AG08396 (cell line): ENCODE measurements at places on chromosomes 3 and 15.

DNA sequence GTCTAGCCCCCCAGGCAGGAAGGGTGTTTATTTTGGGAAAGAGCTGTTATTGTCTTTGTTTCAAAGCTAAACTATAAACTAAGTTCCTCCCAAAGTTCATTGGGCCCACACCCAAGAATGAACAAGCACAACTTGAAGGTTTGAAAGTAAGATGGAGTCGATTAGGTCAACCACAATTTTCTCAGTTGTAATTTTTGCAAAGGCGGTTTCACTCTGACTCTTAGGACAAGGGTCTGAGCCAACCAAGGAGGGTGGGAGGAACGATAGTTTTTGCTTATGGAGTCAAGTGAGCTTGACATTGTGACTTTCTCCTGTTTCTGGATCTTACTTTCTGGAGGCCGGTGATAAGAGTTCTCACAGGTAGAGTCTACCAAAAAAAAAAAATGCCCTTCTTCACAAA lies 5.8 kb upstream of the ZNF770 start:
- no peak for DNase-seq

- no peak for DNase-seq
These were observed 71.3 kb upstream of the VEPH1 start for GRCh38 chr3:157574531-157574930.

- DNase-seq: no peak
These were observed 170.1 kb downstream of the CNTN4 start for GRCh38 chr3:2268779-2269178.

DNA sequence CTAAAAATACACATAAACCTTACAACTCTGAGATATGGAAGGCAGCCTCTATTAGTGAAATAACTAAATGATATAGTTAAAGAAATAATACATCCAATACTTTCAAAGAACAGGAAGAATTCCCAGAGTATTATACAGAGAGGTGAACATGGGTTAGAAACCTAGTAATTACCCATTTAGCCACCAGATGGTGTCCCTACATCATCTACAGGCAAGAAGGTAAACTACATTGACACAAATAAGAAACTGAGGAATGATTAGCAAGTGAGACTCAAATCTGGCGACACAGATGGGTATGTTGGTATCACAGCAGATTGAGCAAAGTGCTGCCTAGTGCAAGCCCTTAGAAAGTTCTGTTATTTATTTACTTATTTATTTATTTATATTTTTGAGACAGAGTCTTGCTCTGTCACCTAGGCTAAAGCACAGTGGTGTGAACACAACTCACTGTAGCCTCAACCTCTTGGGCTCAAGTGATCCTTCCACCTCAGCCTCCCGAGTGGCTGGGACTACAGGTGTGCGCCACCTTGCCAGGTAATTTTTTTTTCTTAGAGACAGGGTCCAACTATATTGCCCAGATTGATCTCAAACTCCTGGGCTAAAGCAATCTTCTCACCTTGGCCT lies 28.2 kb downstream of the NEK4 start:
- peak; percentile 31 for DNase-seq

GRCh38 chr15:38863381-38863780 lies 298.8 kb upstream of the RASGRP1 start:
- DNase-seq: no peak

- no peak for DNase-seq
These were observed 13.6 kb downstream of the SCN11A start for GRCh38 chr3:39038165-39038564.

DNA sequence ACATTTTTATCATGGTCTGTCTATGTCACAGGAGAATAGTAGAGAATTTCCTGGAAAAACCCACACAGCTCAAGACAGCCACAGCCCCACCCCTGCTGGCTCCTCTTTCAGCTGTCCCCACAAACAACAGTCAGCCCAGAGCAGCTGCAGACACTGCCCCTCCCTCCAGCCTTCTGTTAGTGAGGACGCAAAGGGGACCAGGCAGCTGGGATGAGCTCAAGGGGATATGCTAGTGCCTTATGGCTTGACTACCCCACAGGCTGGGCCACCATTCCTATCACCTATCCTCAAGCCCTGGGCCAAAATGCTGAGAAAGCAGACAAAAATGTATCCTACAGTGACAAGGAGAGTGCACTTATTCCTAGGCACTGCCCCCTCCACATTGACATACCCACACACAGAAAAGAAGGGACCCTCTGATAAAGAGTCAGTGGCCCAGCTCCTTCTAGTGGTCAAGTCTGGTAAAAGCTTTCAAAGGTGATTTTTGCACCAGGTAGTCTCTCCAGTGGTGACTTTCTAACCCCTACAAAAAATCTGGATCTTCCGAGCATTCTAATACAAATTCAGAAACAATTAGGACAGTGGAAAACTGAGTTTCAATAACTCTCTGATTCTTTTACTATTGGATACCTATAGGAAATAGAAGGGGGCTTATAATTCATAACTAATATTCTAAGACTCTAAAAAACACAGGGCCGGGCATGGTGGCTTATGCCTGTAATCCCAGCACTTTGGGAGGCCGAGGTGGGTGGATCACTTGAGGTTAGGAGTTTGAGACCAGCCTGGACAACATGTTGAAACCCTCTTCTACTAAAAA lies 3.0 kb upstream of the MAP1A start:
- DNase-seq: no peak

GRCh38 chr3:70824078-70824477 lies 511.6 kb upstream of the MDFIC2 start:
- DNase-seq: no peak

DNA sequence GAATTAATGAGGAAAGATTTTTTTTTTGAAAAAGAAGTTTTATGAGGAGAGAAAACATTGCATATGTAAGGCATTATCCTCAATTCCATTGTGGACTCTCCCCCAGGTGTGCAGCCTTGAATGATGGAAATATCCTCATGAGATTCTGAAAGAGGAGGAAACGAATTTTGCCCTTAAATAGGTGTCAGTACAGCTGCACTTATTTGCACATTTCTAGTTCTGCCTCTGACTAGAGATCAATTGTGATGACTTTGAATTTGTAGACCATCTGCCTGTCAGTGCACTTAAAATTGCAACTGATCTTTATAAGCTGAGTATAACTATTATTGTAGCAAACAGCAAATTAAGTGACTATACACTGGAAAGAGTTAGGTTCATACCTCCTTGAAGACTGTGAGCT lies 141.8 kb downstream of the UBE2E2 start:
- DNase-seq: no peak

GRCh38 chr3:86986671-86987420 lies 4.1 kb downstream of the VGLL3 start:
- DNase-seq: no peak

DNA sequence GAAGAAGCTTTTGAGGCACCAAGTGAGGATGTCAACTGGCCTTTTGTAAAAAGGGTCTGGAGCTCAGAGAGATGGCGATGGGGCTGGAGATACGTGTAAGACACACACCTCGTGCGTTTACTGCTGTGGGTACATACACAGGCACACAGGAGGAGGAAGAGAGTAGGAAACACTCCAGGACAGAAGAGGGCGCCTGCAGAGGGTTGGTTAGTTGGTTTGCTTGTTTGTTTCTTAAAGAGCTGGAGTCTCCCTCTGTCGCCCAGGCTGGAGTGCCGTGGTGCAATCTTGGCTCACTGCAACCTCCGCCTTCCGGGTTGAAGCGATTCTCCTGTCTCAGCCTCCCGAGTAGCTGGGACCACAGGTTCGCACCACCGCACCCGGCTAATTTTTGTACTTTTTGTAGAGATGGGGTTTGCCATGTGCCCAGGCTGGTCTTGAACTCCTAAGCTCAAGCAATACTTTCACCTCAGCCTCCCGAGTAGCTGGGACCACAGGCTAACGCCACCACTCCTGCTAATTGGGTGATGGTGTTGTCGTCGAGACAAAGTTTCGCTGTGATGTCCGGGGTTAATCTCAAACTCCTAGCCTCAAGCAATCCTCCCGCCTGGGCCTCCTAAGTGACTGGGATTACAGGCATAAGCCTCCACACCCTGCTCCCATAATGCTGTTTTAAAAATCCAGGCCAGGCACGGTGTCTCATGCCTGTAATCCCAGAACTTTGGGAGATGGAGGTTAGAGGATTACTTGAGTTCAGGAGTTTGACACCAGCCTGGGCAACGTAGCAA lies 1.3 kb upstream of the PRR20G start:
- DNase-seq: no peak

GRCh38 chr3:6425289-6425820 lies 435.6 kb upstream of the GRM7 start:
- DNase-seq: no peak

DNA sequence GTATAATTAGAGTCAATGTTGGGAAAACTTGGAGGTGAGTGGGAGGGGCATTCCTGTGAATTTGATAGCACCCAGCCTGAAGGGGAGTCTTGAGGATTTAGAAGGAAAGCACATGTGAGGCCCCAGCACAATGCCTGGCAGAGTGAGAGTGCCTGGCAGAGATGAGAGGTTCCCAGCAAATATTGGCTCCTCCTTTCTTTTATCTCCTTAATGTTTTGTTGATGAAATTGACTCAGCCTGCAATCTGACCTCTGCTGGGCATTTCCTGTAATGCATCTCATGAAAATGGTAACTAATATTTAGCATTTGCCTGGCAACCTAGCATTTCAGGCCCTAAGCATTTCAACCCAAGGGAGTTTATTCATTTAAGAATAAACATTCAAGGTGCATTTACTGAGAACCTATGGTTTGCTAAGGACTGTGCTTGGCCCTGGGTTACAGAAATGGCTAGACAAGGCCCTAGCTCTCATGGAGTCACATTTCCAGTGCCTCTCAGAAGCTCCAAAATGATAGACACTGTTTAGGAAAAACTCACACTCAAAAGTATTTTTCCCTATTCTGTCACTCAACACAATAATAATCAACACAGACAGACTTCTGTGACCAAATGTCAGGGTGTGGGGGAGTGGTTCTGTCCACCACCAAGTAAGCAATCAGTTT lies 19.0 kb downstream of the PDHB start:
- DNase-seq: peak; percentile 47

DNA sequence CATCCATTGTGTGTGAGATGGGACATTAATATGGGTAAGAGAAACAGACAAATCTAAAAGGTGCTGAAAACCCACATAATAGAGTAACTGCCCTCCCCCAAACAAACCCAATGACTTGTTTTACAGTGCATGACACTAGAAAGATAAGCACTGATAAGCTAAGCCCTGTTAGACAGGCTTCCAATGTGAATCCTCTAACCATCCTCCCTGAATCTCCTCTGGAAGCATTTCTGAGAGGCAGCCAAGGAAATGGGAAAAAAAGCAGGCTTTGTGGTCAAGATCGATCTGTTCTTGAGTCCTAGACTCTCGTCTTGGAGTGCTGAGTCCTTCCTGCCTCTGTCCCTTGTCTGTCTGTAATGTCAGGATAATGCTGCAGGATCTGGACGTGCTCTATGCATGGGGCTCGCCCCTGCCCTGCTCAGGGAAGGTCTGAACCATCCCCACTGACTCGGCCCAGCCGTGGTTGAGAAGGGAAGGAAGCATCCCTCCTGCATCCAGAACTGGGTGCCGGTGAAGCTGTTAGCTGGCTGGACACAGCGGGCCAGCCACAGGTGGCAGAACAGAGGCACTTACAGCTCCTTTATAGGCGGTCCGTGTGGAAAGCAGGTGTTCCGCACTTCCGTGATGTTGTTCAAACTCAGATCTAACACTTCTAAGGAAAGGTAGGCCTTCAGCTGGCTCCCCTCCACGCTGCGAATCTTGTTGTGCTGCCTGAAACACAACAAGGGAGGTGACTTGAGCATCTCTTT lies 84.1 kb downstream of the LRIG1 start:
- DNase-seq: no peak

GRCh38 chr3:4827767-4828166 lies 151.5 kb upstream of the BHLHE40 start:
- no peak for DNase-seq

GRCh38 chr3:110352841-110353604 lies 718.6 kb upstream of the NECTIN3 start:
- DNase-seq: no peak

GRCh38 chr3:155805204-155805801 lies 775 bp downstream of the C3orf33 start:
- no peak for DNase-seq

- peak; percentile 63 for DNase-seq
These were observed 420 bp downstream of the SLC27A2 start for GRCh38 chr15:50182219-50183013.

GRCh38 chr15:36361351-36361870 lies 218.0 kb upstream of the CDIN1 start:
- DNase-seq: peak; percentile 18

- DNase-seq: peak; percentile 44
These were observed 23.5 kb downstream of the DNAH1 start for GRCh38 chr3:52339612-52340011.

GRCh38 chr15:92048739-92049138 lies 195.2 kb downstream of the SLCO3A1 start:
- no peak for DNase-seq

GRCh38 chr15:97598353-97598798 lies 362.1 kb upstream of the ARRDC4 start:
- DNase-seq: no peak

- peak; percentile 63 for DNase-seq
These were observed 261.8 kb upstream of the CBLB start for GRCh38 chr3:106130384-106131198.

DNA sequence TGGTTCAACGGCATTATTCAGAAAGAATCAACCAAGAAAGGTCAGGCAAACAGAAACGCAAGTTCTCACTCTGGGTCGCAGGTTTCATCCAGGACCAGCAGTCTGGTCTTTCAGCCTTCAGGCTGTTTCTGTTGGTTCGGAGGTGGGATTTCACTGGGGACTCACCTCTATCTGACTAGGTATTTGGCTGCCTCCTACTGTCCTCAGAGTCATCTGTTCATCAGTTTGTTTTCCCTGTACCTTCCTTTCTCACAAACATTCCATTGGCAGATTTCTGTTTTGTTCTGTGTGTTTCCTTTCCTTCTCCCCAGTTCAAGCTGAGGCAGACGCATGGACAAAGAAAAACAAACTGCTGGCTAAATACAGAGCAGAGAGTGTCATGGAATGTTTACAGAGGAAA lies 1046.6 kb upstream of the CFAP20DC start:
- no peak for DNase-seq

- no peak for DNase-seq
These were observed 67.1 kb downstream of the ABHD5 start for GRCh38 chr3:43757666-43758321.

- no peak for DNase-seq
These were observed 6.4 kb downstream of the CHRD start for GRCh38 chr3:184386047-184386806.

GRCh38 chr3:117793622-117794265 lies 1084.2 kb downstream of the TUSC7 start:
- no peak for DNase-seq

GRCh38 chr3:88434001-88434400 lies 284.2 kb downstream of the C3orf38 start:
- DNase-seq: no peak

DNA sequence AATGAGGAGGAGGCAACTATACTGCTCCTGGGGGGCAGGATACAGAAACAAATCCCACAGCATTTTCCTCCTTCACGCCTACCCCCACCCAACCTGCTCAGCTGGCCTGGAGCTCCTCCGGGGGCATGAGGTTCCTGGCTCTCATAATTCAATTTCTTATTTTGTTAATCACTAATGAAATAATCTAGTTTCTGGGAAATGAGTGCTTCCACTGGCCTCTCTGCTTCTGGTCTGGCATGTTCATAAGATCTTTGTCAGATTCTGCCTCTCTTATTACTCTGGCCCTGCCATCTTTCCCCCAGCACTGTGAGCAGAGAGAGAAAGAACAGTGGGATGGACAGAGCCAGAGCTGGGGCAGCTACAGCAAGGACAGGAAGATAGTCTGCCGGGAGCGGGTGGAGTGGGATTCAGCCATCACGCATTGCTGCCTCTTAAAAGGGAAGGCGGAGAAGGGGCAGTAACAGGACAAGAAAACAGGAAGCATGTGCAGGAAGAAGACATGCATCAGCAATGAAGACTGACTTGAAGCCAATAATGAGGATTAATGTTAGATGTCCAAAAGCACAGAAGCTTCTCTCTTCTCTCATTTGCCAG lies 13.6 kb downstream of the RPAP1 start:
- DNase-seq: no peak

- DNase-seq: peak; percentile 67
These were observed 64.5 kb downstream of the KLHL25 start for GRCh38 chr15:85730001-85730820.
